GF-D8 (cell line): ENCODE measurements at places on chromosomes 3 and 15.

DNA sequence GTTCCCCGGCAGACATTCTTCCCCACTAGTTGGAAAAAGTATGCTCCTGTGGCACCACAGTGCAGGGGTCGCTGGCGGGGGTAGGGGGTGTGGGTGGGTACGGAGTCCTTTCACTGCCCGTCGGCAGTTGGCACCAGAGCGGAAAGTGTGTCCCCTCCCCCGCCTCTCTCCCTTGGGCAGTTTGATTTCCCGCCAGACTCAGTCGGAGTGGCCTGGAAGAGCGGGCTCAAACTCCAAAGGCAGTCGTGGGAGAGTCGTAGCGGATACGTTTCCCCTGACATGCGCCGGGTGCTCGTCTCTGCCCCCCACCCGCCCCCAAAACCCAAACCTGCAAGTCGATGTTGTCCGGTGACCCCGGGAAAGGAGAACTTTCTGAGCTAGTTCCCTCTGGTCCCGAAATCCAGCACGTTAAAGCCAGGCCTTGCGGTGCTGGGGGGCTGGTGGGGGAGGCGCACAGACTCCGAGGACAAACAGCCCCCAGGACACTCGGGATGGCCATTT is 4.4 kb upstream of the FOXB1 start:
- no peak for DNase-seq

DNA sequence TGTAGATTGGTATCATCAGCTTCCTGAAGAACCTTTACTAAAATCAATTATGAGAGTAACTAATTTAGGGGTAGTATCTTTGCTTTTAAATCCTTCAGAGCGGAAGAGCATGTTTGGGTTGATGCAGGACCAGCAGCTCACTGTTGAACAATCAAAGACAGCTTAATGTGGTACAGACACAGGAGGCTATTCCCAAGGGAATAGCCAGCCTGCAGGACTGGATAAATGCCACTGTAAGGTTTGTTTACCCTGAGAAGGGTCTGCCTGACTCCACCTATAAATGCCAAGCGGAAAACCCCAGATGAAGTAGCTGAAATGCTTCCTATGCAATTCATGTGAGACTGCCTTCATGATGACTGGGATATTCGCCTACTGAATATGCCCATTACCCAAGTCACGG is 16.0 kb upstream of the STAC start:
- DNase-seq = no peak

GRCh38 chr3:73827725-73828211 is 203.0 kb upstream of the PDZRN3 start:
- no peak for DNase-seq

DNA sequence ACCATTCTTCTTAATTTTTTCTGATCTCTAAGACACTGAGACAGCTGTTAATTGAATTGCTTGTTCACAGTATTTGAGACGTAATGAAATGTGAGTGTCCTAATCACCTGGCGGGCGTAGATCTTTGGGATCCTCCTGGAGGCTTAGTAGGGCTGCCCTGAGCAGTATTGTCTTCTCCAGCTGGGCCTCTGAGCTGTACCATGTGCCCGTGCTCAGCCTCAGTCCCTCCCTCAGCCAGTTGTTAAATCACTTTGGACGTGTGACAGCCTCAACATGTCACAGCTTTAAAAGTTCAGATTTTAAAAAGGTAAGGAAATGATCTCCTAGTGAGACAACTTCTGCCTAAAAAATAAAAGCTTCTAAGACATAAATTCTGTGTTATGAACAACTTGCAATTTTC is 35.5 kb downstream of the IGF1R start:
- no peak for DNase-seq

DNA sequence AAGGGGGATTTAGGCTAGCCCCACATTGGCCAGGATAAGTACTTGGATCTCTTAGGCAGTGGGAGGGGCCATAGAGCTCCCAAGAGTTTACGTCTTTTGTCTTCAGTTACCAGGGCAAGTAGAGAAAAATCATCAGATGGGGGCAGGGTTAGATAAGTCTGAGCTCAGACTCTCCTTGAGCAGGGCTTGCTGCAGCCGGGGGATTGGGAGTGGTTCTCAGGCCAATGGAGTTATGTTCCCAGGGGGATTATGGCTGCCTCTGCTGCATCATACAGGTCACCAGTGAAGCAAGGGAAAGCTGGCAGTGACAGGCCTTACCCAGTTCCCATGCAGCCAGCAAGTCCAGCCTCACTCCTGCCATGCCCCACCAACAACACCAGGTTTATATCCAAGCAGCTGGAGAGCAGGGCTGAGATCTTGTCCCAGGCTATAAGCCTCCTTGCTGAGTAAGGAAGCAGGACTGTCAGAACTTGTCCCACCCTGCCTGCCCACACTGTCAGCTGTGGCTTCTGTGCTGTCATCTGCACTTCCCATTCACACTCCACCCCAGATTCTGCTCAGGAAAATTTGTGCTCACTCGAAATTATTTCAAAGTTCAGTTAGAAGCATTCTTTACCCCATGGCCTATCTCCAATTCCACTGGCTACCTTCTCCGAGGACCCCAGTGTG is 215.3 kb downstream of the FAM43A start:
- no peak for DNase-seq

GRCh38 chr3:139456386-139456785 is 19.9 kb downstream of the RBP2 start:
- DNase-seq = no peak

DNA sequence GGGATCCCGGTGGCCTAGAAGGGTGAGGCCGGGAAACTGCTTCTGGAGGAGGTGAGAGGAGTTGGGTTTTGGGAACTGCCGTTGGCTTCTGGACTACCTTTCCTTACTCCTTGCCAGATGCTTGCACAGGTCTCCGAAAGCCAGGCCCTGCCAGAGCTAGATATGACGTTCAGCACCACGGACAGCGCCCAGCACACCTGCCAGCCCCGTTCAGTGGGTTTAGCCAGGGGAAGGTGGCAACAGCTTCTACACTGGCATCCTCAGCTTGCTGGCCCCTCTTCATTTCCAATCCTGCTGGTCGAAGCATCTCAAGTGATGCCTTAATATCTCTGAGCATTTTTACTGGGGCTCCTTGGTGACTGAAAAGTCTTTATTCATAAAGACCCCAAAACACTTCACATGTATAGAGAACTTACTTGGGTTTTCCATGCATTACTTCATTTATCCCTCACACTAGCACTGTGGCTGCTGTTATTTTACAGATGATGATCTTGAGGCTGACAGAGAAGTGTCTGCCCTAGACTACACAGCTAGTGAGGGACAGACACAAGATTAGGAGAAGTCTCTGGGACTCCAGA is 21.9 kb downstream of the HCN4 start:
- DNase-seq = no peak

GRCh38 chr15:72482275-72482674 is 8.1 kb downstream of the ARIH1 start:
- peak; percentile 22 for DNase-seq

- no peak for DNase-seq
Observed at GRCh38 chr3:191141728-191142127, 57.3 kb upstream of the OSTN start.

GRCh38 chr3:168807448-168807847 is 711.7 kb upstream of the GOLIM4 start:
- DNase-seq = no peak

DNA sequence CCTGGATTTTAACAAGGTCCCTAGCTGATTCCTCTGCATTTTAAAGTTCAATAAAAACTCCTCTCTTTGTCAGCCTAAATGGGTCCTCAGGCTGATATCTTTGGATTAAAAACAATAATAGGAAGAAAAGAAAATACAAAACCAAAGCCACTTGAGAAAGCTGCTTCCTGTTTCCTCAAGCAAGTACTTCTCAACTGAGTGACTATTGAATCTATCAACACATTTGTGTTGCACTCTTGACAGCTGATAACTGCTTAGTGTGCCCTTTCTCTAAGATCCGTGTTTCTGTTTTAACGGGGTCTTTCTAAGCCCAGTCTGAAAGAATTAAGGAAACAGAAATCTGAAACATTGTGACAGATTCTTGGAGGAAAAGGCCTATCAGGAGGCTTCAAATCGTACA is 410.7 kb downstream of the GRM7 start:
- no peak for DNase-seq

GRCh38 chr3:159166899-159167586 is 365.2 kb downstream of the MFSD1 start:
- DNase-seq = no peak

GRCh38 chr3:41521010-41521655 is 321.8 kb downstream of the CTNNB1 start:
- no peak for DNase-seq

DNA sequence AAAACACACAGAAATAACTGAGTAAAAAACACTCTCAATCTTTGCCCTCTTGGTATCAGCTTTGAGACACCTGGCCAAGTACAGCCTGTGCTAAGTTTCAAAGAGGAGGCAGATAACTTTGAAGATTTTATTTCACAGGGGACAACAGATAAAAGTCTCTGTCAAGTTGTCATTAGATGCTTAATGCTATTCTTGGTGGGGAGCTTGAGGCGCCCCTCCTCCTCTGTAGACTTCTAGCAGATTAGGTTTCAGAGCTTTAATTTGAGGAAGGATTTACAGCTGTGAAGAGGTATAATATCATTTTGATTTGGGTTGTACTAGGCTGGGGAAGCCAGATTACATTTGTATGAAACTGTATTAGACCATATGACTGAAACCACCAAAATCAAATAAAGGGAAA is 620.3 kb downstream of the FHIT start:
- DNase-seq = no peak

DNA sequence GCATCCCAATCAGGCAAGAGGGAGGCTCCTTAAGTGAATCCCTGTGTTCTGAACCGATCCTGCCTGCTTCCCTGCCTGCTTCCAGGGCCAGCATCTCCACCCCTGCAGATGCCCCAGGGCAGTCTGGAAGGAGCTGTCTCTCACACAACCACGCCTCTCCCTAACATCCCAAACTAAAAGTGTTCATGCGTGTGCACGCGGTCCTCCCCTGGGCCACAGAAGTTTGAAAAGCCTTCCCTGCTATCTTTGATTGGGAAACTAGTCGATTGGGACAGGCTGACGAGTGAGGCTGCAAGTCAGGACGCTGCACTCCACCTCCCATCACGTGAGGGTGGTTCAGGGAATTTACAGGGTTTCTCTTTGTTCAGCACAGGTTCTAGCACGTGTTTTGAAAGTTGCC is 340.9 kb upstream of the ICE2 start:
- DNase-seq = no peak

- DNase-seq = no peak
Observed at GRCh38 chr15:85563731-85564130, 183.3 kb downstream of the AKAP13 start.

DNA sequence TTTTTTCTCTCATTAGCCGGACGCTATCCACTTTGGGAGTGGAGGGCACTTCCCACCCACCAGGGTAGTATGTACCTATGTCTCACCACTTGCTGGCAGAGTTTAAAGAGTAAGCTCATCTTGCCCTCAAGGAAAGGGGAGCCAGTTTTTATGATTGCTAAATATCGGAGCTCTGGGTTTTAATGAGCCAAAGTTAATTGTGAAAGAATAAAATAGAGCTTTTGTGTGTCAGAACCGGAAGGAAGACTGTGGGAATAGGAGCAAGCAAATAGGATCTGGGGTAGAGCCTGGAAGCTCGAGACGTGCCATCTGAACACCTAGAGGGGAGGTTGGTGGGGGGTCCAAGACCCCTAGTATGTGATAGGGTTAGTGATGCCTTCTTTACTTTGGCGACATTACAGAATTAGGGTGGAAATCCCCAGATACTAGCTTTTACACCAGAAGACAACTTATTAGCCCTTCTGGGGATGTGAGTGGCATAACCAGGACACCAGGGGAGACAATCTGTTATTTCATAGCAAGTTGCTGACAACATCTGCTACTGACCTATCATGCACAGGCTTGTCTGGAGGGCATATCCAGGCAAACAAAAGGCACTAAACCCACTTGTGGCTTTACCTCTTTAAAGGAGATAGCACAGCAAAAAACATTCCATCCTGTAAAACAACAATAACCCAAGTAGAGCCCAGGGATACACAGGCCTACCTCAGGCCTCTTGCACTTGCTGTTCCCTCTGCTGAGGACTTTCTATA is 333.8 kb downstream of the ZNF621 start:
- no peak for DNase-seq

- DNase-seq = no peak
Observed at GRCh38 chr3:127501177-127501576, 89.4 kb downstream of the TPRA1 start.

DNA sequence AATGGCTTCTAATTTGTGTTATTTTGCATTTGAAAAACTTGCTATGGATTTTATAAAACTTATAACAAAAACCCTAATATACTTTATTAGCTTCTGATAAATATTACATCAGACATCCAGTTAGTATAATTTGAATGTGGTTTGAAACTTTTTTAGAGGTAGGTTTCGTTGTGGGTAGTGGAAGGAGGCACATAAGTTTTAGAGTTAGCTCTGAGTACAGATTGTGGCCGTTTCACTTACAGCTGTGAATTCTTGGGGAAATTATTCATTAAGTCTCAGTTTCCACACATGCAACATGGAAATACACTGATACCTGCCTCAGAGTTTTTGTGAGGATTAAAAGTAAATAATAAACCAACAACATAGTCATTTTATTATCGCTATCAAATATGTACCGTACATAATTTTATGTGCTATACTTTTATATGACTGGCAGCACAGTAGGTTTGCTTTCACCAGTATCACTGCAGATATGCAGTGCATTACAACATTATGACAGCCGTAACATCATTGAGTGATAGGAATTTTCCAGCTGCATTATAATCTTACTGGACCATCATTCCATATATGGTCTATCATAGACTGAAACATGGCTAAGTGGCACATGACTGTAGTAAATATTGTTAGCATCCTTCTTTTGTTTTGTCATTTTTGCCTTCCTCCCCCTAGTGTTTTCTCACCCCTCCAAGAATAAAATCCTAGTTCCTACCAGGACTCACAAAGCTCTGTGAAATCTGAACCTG is 175.6 kb downstream of the AKAP13 start:
- DNase-seq = no peak

GRCh38 chr3:149969110-149969939 is 1.4 kb downstream of the PFN2 start:
- no peak for DNase-seq

- DNase-seq = no peak
Observed at GRCh38 chr3:176611703-176612102, 585.6 kb downstream of the TBL1XR1 start.

DNA sequence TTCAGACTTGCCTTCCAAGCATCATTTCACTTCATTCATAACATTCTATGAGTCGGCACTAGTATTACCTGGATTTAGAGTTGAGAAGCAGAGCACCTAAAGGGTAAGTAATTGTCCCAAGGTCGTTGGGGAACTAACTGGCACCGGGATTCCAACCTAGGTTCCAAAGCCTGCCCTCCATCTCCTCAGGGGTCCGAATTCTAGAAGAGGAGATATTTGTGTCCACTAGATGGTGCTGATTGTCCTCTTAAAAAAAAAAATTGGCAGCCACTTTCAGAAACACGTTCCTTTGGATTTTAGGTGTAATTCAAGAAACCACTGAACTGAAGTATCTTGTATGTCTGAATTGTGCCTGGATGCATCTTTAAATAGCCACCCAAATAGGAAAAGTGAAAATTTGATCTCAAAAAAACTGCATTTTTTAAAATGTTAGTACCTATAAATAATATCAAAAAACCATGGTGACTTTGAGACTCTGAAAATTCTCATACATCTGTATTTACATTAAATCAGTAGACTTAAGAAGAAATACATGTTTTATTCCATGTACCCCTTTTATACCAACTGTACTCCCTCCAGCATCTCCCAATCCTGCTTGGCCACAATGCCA is 3.9 kb upstream of the FSIP1 start:
- peak; percentile 11 for DNase-seq
